ENCODE measurements at places on chromosomes 13 and 19. TPM values are rescaled to one million over a fixed set of nuclear protein-coding genes. Genes with fewer than 3 reads are reported as not detected.

DNA sequence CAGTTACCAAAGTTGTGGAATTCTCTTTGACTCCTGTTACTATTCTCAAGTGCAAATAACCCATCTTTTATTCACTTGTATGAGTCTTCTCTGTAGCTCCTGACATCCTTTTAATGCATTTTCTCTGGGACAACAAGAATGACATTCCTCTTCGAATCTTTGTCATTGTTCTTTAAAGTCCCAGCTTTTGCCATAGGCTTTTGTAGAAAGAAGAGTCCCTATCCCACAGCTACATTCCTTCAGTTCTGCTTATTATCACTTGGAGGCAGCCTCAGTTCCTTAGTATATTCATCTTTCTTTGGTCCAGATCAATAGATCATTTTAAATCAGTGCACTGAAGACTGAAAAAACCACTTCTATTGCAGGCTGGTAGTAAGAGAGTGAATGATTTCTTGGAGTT is 560.2 kb downstream of the DACH1 start:
- DNase-seq, result no peak
- H3K27ac ChIP-seq, result no peak overlapping the region
- H3K36me3 ChIP-seq, result no peaks in the 10 kb centered on the region
- H3K27me3 ChIP-seq, result no peaks in the 10 kb centered on the region
- no peaks in the 10 kb centered on the region for H3K4me1 ChIP-seq
- H3K4me3 ChIP-seq, result no peak overlapping the region

Gene DCT
- not detected for total RNA-seq

Gene PBX4
- 6.8 TPM for total RNA-seq

GRCh38 chr19:6297202-6297601 is 17.4 kb upstream of the MLLT1 start:
- DNase-seq, result no peak
- no peak overlapping the region for H3K27ac ChIP-seq
- H3K36me3 ChIP-seq, result no peaks in the 10 kb centered on the region

- no peaks in the 10 kb centered on the region for H3K27me3 ChIP-seq
- no peak for DNase-seq
- no peak overlapping the region for H3K27ac ChIP-seq
- H3K4me3 ChIP-seq, result no peak overlapping the region
Observed at GRCh38 chr13:43134868-43135267, 111.5 kb downstream of the DNAJC15 start.

Gene ZNF569
- total RNA-seq, result 1.2 TPM

- no peak overlapping the region for H3K27ac ChIP-seq
- DNase-seq, result no peak
- no peaks in the 10 kb centered on the region for H3K36me3 ChIP-seq
- H3K27me3 ChIP-seq, result no peaks in the 10 kb centered on the region
- no peak overlapping the region for H3K4me3 ChIP-seq
Observed at GRCh38 chr13:55553701-55554100, 1587.0 kb upstream of the PRR20A start.

DNA sequence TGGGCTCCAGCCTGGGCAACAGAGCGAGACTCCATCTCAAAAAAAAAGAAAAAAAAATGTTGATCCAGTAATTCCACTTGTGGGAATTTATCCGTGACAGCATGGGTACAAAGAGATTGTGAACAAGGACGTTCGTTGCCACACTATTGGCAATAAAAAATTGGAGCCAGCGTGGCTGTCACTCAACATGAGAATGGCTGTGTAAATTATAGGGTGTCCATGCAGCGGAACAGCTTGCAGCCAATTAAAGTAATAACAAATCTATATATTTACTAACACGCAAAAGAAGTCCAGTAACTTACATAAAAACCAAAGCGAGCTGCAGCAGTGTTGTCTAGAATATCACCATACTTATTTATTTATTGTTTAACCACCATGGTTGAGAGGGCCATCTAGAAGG is 19.3 kb downstream of the DPF1 start:
- no peaks in the 10 kb centered on the region for H3K4me1 ChIP-seq
- H3K4me3 ChIP-seq, result no peak overlapping the region
- no peak overlapping the region for H3K27ac ChIP-seq
- no peaks in the 10 kb centered on the region for H3K27me3 ChIP-seq
- peaks cover 60% of the 10 kb centered on the region for H3K36me3 ChIP-seq

All from Peyer's patch (tissue), 4 donors.